Retinal pigment epithelial cell (primary cell): ENCODE measurements at places on chromosomes 6 and 20.

- DNase-seq = no peak
Measured at GRCh38 chr6:43277643-43278523, 20.2 kb upstream of the SLC22A7 start.

DNA sequence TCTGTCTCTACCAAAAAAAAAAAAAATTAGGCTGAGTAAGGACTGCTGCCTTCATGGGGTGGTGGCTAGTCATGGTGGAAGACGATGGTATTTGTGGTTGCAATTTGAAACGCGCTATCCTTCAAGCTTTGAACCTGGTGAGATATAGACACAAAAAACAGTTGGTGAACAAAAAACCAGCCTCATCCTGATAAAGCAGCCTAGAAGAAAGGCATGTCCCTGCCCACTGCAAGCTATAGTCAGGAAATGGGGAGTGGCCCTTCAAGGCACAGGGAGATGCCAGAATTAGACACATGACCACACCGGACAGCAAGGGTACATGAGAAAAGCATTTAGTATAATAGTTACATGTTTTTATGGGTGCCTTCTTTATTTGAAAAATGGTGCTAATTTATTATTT, 193.6 kb downstream of the NFATC2 start:
- DNase-seq = no peak

- DNase-seq = no peak
Measured at GRCh38 chr20:555976-556385, 12.4 kb upstream of the CSNK2A1 start.

DNA sequence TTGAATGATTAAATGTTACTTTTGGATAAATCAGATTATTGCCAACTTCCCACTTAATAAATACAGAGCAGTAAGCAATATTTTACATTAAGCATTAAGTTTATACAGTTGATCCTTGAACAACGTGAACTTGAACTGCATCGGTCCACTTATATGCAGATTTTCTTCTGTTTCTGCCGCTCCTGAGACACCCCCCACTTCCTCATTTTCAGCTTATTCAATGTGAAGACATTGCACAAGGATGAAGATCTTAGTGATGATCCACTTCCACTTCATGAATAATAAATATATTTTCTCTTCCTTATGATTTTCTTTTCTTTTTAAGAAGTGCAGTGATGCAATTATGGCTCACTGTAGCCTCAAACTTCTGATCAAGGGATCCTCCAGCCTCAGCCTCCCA, 167.2 kb downstream of the LINC00237 start:
- no peak for DNase-seq

DNA sequence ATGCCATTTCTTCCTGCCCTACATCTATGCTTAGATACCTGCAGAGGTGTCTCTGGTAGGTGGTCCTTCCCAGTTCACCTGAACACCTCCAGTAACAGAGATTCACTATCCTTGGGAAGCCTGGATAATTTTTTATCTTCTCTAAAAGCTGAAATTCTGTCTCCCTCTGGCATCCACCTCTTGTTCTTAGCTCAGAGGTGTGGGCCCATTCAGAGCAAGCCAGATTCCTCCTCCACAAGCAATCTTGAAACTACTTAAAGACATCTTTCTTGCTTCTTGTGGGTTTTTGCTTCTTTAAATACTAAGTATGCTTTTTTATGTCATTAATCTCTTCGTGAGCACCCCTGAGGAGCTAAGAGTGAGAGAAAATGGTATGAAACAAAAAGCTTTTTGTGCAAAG, 10.4 kb upstream of the SNRPB2 start:
- DNase-seq = no peak

DNA sequence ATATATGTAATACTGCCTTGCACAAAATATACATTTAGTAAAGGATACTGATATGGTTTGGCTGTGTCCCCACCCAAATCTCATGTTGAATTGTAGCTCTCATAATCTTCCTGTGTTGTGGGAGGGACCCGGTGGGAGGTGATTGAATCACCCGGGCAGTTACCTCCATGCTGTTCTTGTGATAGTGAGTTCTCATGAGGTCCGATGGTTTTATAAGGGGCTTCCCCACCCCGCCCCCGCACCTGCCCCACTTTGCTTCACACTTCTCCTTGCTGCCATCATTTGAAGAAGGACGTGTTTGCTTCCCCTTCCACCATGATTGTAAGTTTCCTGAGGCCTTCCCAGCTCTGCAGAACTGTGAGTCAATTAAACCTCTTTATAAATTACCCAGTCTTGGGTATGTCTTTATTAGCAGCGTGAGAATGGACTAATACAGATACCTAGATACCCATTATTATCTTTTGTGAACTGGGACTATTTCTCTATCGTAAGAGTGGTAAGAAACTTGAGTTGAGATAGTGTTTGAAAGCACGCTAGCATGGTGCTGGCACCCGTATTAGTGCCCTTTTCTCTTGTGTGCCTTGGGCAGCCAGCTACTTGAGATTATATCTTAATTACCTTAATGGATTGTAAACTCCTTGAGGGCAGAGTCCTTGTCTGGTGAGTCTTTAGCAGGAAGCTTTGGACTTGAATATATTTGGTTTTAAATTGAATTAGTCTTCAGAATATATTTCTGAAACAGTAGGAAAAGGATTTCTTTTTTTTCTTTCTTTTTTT, 25.6 kb downstream of the TOP1 start:
- DNase-seq = no peak

GRCh38 chr6:150940941-150941340, 75.4 kb downstream of the MTHFD1L start:
- no peak for DNase-seq

GRCh38 chr6:140271759-140272377, 897.4 kb upstream of the CITED2 start:
- no peak for DNase-seq

- no peak for DNase-seq
Measured at GRCh38 chr6:168057836-168058235, 21.2 kb downstream of the FRMD1 start.

DNA sequence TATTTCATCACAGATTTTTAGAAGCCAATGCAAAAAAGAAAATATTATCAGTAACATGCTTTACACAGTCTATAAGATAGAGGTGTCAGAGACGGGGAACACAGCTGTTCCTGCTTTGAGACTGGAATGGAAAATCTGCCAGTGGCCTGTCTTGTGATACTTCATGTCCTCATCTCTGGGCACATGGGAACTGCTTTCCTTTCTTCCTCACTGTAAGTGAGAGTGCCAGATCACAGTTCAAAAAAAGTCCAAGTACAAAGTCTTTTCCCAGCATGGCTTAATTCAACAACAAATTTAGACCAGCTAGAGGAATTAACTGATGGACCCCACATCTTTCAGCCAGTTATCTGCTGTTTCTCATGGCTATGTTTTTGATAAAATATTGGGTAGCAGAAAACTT, 490.4 kb downstream of the CDKAL1 start:
- DNase-seq = no peak

DNA sequence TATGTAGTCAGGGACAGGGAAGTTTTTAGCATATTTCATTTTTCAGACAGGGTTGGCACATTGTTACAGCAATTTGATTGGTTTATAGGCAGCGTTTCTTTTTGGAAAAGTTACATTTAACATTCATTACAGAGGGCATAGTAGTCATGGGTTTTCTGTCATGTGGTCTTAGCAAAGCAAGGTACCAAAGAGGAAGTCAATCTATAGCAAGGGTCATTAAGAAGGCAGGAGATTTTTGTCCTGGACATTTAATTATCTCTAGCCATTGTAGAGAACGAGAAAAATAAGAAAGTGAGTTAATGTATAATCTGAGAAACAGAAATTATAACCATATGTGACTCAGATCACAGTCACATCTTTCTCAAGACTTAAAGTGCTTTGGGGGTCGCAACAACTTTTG, 47.4 kb downstream of the TPD52L1 start:
- DNase-seq = no peak

- no peak for DNase-seq
Measured at GRCh38 chr20:60097285-60097684, 139.1 kb downstream of the CDH26 start.

DNA sequence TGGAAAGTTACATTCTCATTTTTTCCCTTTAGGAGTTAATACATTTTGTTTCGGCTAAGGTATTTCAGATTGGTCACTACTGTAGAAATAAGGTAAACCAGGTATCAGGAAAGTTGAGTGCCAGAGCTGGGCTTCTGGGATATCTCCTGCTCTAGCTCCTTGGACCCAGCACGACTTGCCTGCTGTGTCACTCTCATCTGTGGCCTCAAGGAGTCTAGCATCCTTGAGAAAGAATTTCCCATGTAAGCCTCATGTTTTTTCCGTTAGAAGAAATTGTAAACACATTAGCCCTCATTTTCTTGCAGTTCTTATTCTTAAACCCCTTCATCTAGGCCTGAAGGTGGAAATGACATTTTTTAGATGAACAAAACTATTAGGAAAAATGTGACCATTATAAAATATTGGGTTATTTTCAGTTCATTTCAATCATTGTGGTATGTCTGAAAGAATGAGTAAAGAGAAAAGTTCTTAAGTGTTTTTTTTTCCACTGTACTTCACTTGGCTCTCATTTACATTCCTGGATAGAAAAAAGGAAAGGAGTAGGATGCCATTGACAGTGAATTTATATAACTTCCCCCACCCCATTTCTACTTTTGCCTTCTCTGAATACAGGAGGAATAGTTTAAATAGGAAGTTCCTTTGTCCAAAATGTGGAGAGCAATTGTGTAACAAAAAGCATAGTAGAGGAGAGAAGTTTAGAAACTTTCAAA, 46.7 kb downstream of the CD2AP start:
- DNase-seq = no peak

DNA sequence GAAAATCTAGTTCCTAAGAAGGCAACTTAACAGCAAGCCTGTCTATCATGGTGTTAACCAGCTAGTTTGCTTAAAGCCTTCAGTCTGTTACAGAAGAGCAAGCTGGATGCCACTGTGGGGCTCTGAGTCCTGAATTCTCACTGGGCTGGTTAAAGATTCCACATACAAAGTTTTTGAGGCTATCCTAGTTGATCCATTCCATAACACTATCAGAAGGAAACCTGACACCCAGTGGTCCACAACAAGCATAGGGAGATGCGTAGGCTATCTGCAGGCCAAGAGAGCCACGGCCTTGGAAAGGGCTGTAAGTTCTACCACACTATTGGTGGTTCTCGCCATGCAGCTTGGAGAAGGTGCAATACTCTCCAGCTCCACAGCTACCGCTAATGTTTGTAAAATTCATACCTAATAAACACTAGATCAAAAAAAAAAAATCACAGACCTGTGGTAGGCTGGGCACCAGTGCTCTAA, 420 bp upstream of the MCCD1 start:
- no peak for DNase-seq

- no peak for DNase-seq
Measured at GRCh38 chr20:18647777-18648176, 59.9 kb downstream of the DTD1 start.

- no peak for DNase-seq
Measured at GRCh38 chr20:35773154-35773751, 1.4 kb downstream of the PHF20 start.

DNA sequence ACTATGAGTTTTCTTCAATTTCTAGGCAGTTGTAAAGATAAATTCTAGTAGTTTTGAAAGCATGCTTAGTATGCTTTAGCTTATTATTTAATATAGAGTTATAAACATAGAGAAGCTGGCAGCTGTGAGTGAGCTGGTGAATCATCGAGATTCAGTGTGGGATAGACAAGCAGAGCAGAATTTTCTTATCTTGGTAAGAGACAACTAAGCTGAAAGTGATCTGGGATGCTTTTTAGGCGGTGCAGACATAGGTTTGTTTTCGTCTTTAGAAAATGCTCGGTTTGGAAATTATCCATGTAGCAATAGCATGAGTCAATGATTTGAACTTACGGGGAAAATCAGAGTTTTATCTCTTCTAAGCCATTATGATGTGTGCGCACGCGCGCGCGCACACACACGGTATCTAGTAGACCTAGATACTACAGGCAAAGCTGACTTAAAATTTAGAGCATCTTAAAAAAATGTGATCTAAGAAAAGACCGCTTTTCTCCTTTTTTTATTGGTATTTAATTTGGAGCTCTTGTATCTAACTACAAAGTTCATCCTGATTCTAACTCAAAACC, 128.3 kb upstream of the MAP3K7 start:
- DNase-seq = no peak

DNA sequence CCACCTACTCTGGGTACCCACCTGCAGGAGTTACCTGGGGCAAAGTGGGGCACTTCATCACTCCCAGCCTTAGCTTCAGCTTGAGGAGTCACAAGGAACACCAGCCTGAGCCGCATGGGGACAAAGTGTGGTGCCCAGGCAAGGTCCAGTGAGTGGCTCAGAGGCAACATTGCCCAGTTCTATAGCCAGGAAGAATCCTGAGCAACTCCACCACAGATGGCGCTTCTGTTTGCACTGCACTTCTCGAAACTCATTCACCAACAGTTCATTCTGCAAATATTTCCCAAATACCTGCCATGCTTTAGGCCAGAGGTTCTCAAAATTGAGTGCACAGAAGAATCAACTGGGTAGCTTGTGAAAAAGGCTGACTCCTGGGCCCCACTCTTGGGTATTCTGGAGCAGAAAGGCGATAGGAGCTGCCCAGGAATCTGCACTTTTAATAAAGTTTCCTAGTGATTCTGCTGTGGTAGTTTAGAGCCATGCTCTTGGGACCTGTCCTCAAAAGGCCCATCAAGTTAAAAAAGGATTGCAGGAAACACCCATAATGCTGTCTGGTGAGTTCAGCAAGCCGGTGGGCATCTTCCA, 83.1 kb downstream of the VEGFA start:
- no peak for DNase-seq

- DNase-seq = no peak
Measured at GRCh38 chr6:136779682-136780081, 12.6 kb downstream of the MAP3K5 start.

GRCh38 chr6:13990796-13991195, 66.0 kb downstream of the RNF182 start:
- DNase-seq = no peak

DNA sequence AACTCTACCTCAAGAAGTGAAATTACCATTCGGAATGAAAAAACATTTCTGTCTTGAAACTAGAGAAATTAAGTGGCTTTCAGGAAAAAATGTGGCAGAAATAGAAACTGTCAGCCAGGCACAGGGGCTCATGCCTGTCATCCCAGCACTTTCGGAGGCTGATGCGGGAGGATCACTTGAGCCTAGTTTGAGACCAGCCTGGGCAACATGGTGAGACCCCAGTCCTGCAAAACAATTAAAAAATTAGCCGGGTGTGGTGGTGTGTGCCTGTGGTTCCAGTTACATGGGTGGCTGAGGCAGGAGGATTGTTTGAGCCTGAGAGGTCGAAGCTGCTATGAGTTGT, 7.1 kb upstream of the TMEM181 start:
- DNase-seq = no peak
